ENCODE measurements at places on chromosomes 2 and 18.
A peak's percentile ranks its signal among the peaks of the same experiment; 100 is the strongest.

GRCh38 chr18:50282521-50283335 lies 1.4 kb upstream of the MBD1 start:
- no peak for DNase-seq

GRCh38 chr2:133475610-133476009 lies 92.7 kb downstream of the NCKAP5 start:
- DNase-seq = no peak

DNA sequence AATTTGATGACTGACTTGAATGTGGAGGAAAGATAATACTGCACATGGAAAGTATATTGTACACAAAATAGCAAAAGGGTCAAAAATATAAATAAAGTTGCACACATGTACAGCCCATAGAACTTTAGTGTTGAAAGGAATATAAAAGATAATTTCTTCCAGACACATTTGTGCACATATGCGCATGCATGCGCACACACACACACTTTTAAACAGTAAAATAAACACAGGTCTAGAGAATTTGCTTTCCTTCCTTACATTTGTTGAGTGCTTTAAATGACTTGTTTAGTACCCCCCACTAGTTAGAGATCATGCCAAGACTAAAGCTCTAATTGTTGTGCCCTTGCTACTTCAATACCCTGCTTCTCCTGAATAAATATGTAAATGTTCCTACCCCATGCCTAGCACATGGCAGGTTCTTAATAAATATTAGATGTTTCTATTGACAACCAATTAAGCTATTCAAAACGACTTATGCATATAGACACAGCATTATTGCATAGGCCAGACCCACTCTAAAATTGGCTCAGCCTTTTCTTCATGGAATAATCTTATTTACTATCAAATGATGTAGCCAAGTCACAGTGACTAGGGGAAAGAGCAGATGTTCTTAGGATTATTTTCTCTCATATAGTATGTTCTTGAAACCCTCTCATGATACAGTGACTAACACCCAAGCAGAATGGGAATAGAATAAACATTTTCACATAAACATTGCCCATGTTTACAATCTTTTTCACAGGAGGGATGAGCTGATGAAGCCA lies 165.5 kb upstream of the ACVR2A start:
- DNase-seq = no peak

DNA sequence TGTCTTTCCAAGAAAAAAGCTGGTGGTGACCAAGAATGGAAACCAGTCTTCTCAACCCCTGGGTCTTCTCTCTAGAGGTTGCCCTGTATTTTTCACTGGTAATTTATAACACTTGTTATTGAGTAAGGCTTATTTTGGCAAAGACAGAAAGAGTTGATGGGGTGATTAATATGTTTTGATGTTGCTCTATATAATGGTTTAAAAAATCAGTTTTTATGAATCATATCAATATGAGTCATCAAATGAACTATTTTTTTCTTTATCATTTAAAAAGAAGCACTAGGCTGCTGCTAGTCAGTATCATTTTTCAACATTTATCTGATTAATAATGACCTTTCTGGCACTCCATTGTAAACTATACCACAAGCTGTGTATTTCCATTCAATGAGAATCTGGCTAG lies 1142.2 kb downstream of the LRP1B start:
- no peak for DNase-seq

DNA sequence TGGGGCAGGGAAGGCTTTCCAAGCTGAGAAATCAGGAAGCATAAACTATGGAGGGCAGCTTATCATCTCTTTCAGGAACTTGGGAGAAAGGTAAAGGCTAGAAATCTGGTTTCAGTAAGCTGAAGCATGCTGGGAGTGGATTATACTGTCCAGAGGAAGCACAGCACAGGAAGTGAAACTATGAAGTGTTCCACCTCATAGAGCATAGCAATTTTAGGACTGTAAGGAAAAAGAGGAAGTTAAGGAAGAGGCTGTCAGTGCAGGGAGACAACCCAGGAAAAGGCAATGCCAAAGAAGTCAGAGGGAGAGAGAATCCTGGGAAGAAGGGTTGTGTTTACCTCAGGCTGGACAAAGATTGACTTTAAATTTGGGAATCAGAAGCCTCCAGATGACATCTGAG lies 51.9 kb downstream of the EFEMP1 start:
- no peak for DNase-seq

DNA sequence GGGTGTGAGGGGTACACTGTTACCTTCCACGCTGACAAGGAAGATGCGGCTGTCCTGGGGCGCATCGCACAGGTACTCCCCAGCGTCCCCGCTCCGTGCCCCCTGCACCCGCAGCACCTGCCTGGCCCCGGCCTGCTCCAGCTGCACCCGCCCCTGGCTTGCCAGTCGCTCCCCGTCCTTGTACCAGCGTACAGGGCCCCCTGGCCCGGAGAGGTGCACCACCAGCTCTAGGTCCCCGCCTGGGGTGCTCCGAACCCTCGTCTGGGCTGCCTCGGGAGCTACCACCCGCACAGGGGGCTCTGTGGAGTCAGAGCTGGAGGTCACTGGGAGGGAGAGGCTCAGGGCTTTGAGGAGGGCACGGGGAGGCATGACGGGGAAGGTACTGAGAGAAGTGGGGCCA lies 13.5 kb downstream of the TMEM198 start:
- DNase-seq = no peak

- DNase-seq = peak; percentile 37
Observed at GRCh38 chr2:42585779-42586178, 17.3 kb downstream of the MTA3 start.

GRCh38 chr2:158487419-158487818 lies 30.7 kb downstream of the PKP4 start:
- peak; percentile 48 for DNase-seq

- DNase-seq = no peak
Observed at GRCh38 chr2:223744580-223744979, 92.8 kb downstream of the AP1S3 start.

- no peak for DNase-seq
Observed at GRCh38 chr18:50232419-50232818, 33.9 kb downstream of the CFAP53 start.
